ENCODE measurements at places on chromosomes 2 and 18. TPM values are rescaled to one million over a fixed set of nuclear protein-coding genes. Genes with fewer than 3 reads are reported as not detected.

SOX11 gene
- 0.14 TPM for total RNA-seq

CXCR1 gene
- 0.27 TPM for total RNA-seq

VAPA gene
- total RNA-seq, result 273 TPM

AQP12B gene
- total RNA-seq, result 0.16 TPM

HTR2B gene
- 0.17 TPM for total RNA-seq

IL36A gene
- total RNA-seq, result not detected

C1QL2 gene
- not detected for total RNA-seq

RAB6C gene
- 0.35 TPM for total RNA-seq

COL5A2 gene
- 58.5 TPM for total RNA-seq

UNC80 gene
- 1.6 TPM for total RNA-seq

HNRNPLL gene
- total RNA-seq, result 68.2 TPM

ALPI gene
- 24.4 TPM for total RNA-seq

DPP4 gene
- 11.4 TPM for total RNA-seq

PLGLB1 gene
- 5.6 TPM for total RNA-seq

ITPRIPL1 gene
- total RNA-seq, result 0.43 TPM

SPP2 gene
- not detected for total RNA-seq

SULT1C2 gene
- total RNA-seq, result 0.52 TPM

ABCG8 gene
- 0.06 TPM for total RNA-seq

IL18R1 gene
- 5.2 TPM for total RNA-seq

SLC38A11 gene
- total RNA-seq, result 2.5 TPM

HOXD11 gene
- total RNA-seq, result 2.1 TPM

CFAP65 gene
- total RNA-seq, result 0.27 TPM

TFCP2L1 gene
- 46.9 TPM for total RNA-seq

LAMA1 gene
- total RNA-seq, result 2.7 TPM

PDE11A gene
- total RNA-seq, result 2.7 TPM

MRPL19 gene
- 34.6 TPM for total RNA-seq

LOXHD1 gene
- total RNA-seq, result not detected

PLEK gene
- 4.8 TPM for total RNA-seq

ANTXR1 gene
- 18.6 TPM for total RNA-seq

TIA1 gene
- total RNA-seq, result 135 TPM

CCDC85A gene
- total RNA-seq, result 0.49 TPM
